ENCODE measurements at places on chromosomes 4 and X.

DNA sequence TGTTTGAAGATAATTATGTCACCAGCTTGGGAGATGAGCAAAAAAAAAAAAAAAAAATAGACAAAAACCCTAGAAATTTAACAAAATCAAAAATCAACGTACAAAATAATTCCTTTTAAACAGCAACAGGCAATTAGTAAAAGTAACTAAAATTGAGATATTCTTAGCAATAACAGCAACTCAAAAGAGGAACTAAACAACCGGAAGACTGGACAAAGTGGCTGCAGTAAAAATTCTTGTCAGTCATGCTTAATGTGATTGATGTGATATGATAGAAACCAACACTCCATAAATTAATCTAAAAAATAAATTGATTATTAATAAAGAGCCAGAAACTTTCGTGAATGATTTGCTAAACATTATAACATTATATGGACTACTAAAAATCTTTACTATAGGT is 1534.6 kb upstream of the AGA start:
- H3K4me3 ChIP-seq, result no peak overlapping the region
- H3K27me3 ChIP-seq, result no peaks in the 10 kb centered on the region
- no peak overlapping the region for H3K27ac ChIP-seq
- no peak for DNase-seq
- H3K4me1 ChIP-seq, result no peaks in the 10 kb centered on the region
- no peaks in the 10 kb centered on the region for H3K36me3 ChIP-seq

DNA sequence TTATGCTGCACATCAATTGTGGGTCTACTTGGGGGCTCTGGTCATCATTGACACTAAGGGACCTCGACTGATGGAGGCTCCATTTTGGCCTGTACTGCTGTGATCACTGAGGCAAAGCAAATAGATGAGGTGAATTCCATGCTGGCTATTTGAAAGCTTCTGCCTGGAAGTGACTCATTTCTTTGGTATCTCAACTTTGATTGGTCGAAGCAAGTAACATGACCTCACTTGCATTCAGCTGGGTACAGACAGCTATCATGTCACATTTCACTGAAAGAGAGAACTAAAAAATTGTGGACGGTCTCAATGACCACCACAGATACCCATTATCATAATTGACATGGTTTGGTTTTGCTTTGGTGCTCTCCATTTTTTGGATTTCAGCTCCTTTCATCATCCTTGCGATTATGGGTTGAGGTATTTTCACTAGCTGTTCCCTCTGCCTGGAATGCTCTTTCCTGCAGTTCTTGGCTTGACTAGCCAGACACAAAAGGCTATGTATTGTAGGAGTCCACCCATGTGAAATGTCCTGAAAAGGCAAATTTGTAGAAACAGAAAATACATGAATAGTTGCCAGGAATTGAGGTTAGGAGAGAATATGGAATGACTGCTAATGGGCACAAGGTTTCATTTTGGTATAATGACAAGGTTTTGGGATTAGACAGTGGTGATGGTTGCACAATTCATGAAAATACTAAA is 369.2 kb upstream of the LCORL start:
- no peak overlapping the region for H3K4me3 ChIP-seq
- H3K27me3 ChIP-seq, result no peaks in the 10 kb centered on the region
- H3K4me1 ChIP-seq, result no peaks in the 10 kb centered on the region

- no peaks in the 10 kb centered on the region for H3K36me3 ChIP-seq
- no peak overlapping the region for H3K4me3 ChIP-seq
- no peak for DNase-seq
- no peaks in the 10 kb centered on the region for H3K4me1 ChIP-seq
- H3K27me3 ChIP-seq, result no peaks in the 10 kb centered on the region
- no peak overlapping the region for H3K27ac ChIP-seq
Measured at GRCh38 chrX:26909728-26910127, 553.4 kb downstream of the PPP4R3C start.

GRCh38 chrX:39157796-39158195 is 356.5 kb downstream of the MID1IP1 start:
- no peaks in the 10 kb centered on the region for H3K4me1 ChIP-seq
- DNase-seq, result no peak
- no peak overlapping the region for H3K27ac ChIP-seq
- H3K4me3 ChIP-seq, result no peak overlapping the region
- H3K36me3 ChIP-seq, result no peaks in the 10 kb centered on the region

GRCh38 chr4:121989715-121990114 is 37.9 kb upstream of the TRPC3 start:
- H3K4me1 ChIP-seq, result no peaks in the 10 kb centered on the region
- H3K36me3 ChIP-seq, result no peaks in the 10 kb centered on the region
- H3K4me3 ChIP-seq, result no peak overlapping the region
- no peak overlapping the region for H3K27ac ChIP-seq

- H3K4me3 ChIP-seq, result peak overlapping the region; percentile 23
- H3K27me3 ChIP-seq, result no peaks in the 10 kb centered on the region
- no peaks in the 10 kb centered on the region for H3K36me3 ChIP-seq
Measured at GRCh38 chr4:184097241-184097605, 120.5 kb downstream of the ENPP6 start.

DNA sequence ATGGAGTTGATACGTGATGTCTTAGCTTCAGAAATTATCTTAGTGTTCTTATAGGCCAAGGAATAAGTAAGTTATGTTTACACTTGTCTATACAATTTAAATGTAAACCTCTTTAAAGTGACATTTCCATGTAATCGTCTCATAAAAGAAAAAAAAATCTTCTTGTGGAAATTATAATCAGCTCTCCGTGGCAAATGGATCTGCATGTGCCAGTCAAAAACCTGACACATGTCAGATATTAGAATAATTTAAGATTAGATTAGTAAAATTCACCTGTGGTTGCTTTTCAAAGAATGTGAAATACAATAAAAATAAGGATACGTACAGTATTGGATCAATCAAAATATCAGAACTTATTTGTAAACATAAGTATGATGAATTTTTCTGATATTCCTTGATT is 263.9 kb downstream of the ADAMTS3 start:
- H3K27me3 ChIP-seq, result no peaks in the 10 kb centered on the region
- no peak overlapping the region for H3K27ac ChIP-seq
- no peak for DNase-seq
- no peaks in the 10 kb centered on the region for H3K36me3 ChIP-seq
- H3K4me1 ChIP-seq, result no peaks in the 10 kb centered on the region

DNA sequence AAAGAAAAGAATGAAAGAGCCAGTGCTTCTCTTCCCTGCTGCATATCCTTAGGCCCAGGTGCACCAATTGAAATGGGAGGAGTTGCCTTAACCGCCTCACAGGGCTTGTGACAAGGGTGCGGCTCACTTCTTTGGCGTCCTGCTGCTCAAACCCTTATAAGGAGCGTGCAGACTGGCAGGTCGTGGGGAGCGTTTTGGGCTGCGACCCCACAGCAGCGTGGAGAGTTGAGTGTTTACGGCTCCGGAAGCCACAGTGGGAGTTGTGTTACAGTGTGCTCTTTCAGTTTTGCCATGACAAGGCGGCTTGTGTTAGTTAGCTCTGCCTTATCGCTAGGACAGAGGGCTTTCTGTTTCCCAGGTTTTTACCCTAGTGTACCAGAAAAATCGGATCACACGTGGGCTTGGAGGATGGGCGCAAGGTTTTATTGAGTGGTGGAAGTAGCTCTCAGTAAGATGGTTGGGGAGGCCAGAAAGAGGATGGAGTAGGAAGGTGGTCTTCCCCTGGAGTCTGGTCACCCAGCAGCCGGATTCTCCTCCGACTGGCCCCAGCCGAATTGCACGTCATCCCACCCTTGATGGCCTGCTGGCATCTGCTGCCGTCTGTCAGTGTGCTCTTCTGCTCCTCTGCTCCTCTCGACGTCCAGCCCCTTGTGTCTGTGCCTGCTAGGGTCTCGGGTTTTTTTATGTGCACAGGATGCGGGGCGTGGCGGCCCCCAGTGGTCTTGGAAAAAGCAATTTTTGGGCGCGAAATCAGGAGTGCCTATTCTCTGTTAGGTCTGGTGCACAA is 718.9 kb downstream of the ARAP2 start:
- H3K36me3 ChIP-seq, result no peaks in the 10 kb centered on the region
- H3K27ac ChIP-seq, result no peak overlapping the region
- H3K4me1 ChIP-seq, result no peaks in the 10 kb centered on the region
- no peaks in the 10 kb centered on the region for H3K27me3 ChIP-seq

DNA sequence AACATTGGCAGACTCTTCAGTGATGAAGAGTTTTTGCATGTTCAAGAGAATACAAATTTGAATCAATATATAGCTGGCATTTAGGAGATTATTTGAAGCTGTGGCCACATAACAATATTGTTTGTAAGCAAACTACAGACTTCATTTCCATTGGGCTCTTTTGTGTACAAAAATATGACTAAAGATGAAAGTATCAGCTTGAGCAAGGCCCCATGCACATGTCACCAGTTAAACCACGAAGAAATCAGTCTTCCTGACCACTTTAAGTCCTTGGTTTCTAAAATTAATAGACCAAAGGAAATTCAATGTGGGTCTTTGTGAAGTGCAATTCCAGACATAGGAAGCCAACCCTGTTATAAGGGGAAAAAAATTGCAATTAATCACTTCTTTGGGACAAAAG is 1664.6 kb upstream of the ADGRL3 start:
- H3K4me3 ChIP-seq, result no peak overlapping the region
- H3K36me3 ChIP-seq, result no peaks in the 10 kb centered on the region
- no peaks in the 10 kb centered on the region for H3K27me3 ChIP-seq
- H3K4me1 ChIP-seq, result no peaks in the 10 kb centered on the region

DNA sequence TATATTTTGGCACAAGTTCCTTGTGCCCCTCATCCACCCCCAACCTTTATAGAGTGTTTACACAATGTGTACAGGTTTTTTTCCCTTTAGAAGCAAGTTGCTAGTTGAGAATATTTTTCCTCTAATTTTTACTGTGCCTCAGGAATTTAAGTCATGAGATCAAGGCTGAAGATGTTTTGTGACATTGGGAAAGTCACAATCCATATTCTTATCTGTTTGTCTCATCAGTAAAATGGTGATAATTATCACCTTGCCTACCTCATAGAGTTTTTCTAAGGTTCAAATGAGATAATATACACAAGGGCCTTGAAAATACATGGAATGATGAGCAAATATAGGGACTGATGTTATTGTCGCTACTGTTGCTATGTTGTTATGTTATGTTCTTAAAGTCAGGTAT is 109.6 kb upstream of the DIAPH2 start:
- DNase-seq, result no peak
- no peaks in the 10 kb centered on the region for H3K4me1 ChIP-seq
- no peaks in the 10 kb centered on the region for H3K27me3 ChIP-seq
- H3K36me3 ChIP-seq, result no peaks in the 10 kb centered on the region
- no peak overlapping the region for H3K4me3 ChIP-seq

GRCh38 chrX:22300130-22300529 is 27.4 kb downstream of the CBLL2 start:
- peaks cover 4% of the 10 kb centered on the region for H3K4me1 ChIP-seq
- H3K27ac ChIP-seq, result no peak overlapping the region
- H3K27me3 ChIP-seq, result no peaks in the 10 kb centered on the region
- DNase-seq, result peak; percentile 64
- H3K36me3 ChIP-seq, result no peaks in the 10 kb centered on the region
- no peak overlapping the region for H3K4me3 ChIP-seq

DNA sequence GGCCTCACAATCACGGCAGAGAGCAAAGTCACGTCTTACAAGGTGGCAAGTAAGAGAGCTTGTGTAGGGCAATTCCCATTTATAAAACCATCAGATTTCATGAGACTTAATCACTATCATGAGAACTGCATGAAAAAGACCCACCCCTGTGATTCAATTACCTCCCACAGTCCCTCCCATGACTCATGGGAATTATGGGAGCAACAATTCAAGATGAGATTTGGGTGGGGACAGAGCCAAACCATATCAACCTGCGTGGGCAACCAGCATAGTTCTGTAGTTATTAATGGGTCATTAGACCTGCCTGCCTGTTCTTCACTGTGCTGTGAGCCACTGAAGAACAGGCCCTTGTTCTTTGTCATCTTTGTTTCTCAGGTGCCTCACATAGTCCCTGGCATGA is 593.7 kb upstream of the BOD1L1 start:
- no peak overlapping the region for H3K4me3 ChIP-seq
- peaks cover 6% of the 10 kb centered on the region for H3K4me1 ChIP-seq
- no peaks in the 10 kb centered on the region for H3K36me3 ChIP-seq
- H3K27ac ChIP-seq, result no peak overlapping the region
- DNase-seq, result no peak

- H3K36me3 ChIP-seq, result no peaks in the 10 kb centered on the region
- no peak for DNase-seq
- no peak overlapping the region for H3K27ac ChIP-seq
- H3K27me3 ChIP-seq, result no peaks in the 10 kb centered on the region
- H3K4me1 ChIP-seq, result no peaks in the 10 kb centered on the region
Measured at GRCh38 chrX:46710927-46711623, 47.8 kb downstream of the SLC9A7 start.

GRCh38 chr4:17500574-17500973 is 11.3 kb downstream of the QDPR start:
- H3K36me3 ChIP-seq, result peaks cover 53% of the 10 kb centered on the region
- no peak for DNase-seq
- H3K4me1 ChIP-seq, result no peaks in the 10 kb centered on the region
- H3K27ac ChIP-seq, result no peak overlapping the region
- no peaks in the 10 kb centered on the region for H3K27me3 ChIP-seq

- H3K4me1 ChIP-seq, result no peaks in the 10 kb centered on the region
- H3K27ac ChIP-seq, result no peak overlapping the region
- H3K27me3 ChIP-seq, result no peaks in the 10 kb centered on the region
- no peaks in the 10 kb centered on the region for H3K36me3 ChIP-seq
Measured at GRCh38 chrX:118963159-118963558, 11.3 kb upstream of the LONRF3 start.

GRCh38 chr4:109945056-109945455 is 32.4 kb downstream of the EGF start:
- no peak overlapping the region for H3K4me3 ChIP-seq
- DNase-seq, result no peak
- no peak overlapping the region for H3K27ac ChIP-seq

DNA sequence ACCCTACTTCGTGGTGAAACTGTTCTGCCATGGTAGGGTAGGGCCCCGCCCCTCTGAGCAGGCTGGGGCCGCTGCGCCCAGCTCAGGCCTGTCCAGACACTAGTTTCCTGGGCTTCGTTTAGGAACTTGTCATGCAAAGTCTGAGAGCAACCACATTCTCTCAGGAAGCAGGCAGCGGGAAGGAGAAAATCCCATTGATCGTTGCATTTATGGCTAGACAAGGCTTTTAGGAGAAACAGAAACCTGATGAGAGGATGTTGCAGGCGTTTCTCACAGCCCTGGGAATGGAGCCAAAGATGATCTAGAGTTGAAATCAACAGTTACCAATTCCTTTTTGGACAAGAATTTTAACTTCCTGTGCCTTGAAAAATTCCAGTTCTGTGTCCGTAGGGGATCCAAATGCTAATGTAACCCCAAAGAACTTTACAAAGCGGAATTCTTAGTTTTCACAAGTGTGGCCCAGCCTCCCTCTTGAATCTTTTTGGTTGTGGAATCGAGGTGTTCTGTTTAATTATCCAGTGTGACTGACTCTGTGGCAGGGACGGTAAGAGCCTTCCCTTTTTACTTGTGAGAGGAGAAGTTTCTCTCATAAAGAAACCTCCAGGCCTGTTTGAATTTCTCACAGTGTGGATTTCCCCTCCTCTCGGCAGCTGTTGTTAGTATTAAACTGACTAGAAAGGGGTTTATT is 4.5 kb upstream of the CXCL9 start:
- peak overlapping the region; percentile 39 for H3K27ac ChIP-seq
- H3K4me3 ChIP-seq, result no peak overlapping the region
- no peaks in the 10 kb centered on the region for H3K27me3 ChIP-seq
